NCI-H2081 treated with DMSO at 0.1 percent for 48 hours (cell line): ENCODE measurements at places on chromosomes 13 and 19.

DNA sequence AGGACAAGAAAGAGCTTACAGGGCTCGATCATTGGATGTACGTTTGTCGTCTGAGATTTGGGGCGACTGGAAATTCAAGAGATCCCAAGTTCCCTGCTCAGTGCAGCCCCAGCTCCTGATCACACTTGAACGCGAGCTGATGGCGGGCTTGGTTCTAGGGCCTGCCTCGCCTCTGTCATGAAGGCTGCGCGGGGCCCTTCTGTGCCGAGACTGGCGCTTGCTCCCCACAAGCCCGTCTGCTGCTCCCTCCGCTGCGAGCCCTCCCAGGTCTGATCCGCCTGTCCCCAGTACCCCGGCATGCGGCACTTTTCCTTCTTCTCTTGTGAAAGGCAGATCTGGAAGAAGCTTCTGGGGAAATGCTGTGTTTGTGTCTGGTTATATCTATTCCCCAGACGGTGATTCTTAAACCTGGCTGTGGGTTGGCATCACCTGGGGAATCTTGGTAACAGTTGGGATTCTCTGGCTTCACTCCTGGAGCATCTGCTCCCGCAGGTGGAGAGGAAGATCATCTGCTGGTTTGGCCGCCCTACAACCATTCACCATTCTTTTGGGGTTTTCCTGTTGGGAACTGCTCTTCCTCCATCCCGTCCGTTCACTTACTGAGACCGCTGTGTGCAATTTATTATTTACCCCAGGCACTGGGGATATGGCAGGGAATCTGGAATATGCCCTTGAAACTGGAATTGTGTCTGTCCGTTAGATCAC lies 43.6 kb downstream of the SIPA1L3 start:
- DNase-seq = no peak

GRCh38 chr19:7229735-7230134 lies 64.5 kb downstream of the INSR start:
- no peak for DNase-seq

DNA sequence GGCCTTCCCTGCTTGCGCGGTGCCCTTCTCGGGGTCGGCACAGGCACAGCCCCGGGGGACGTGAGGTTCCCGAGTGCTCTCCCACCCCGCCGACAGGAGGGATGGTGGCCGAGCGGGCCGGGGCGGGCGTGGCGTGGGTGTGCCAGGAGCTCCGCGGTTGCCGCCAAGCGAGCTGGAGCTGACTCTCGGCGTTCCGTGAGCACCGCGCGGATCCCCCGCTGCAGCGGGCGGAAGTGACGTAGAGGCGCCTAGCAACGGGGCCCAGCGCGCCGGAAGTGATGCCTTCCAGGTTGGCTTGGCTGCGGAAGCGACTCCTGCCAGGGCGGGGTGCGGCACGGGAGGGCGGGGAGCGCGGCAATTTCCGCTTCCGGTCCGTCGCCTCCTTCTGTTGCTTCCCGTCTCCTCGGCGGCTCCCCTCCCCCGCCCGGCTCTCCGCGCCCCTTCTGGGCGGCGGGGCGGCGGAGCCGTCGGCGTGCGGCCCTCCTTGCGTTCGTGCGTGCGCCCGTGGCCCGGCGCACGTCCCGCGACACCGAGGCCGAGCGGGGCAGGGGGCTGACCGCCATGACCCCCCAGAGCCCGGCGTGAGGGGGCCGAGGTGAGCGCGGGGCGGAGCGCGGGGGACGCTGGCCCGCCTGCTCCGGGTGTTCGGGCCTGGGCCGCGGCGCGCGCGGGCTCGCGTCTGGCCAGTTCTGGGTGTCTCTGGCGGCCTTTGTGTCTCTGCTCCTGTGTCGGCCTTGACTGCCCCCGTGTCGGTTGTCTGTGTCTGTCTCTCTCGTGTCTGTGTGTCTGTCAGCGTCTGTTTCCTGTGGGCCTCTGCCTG lies at the start of gene EPN1:
TSS of gene EPN1 (plus strand) at position 386 of the 820 bp plus-strand sequence. CDS start 3,402 bp downstream, outside the sequence.
- DNase-seq = peak; percentile 81

GRCh38 chr13:60689571-60689970 lies 292.6 kb downstream of the TDRD3 start:
- DNase-seq = no peak

DNA sequence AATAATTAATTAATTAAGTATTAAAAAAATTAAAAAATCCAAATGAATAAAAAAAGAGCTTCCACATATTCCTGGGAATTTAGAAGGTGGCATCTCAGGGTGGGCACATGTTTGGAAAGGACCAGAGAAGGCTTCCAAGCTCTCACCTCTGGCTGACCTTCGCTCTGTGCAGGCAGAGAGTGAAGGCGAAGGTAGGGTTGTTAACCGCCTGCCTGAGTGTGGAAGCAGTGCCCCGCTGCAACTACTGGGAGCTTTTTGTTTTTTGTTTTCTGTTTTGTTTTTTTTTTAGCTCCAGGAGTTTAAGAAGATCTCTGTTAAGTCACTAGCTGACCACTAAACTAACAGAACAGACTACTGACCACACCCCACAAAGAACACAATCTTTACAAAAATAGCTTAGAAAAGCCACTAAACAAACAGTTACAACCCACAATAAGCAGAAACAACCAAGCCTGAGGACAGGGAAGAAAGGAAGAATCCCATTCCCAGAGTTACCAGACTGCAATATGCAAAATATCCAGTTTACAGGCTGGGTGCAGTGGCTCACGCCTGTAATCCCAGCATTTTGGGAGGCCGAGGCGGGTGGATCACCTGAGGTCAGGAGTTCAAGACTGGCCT lies 11.4 kb downstream of the ZNF541 start:
- no peak for DNase-seq

DNA sequence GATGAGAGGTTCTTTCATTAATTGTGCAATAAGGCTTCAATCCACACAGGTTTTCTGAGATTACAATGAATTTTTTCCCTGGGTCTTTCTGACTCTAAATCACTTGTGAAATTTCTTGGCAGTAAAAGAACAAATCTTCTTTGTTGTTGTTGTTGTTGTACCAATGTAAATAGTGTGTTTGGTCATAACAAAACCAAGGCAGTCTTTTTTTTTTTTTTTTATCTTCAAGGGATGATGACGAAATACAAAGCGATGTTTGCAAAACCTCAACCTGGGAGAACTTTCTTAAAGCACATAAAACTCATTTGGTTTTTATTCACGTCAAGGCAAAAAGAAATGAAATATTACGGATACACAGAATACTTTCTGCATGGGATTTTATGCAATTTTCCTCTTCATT lies 462.0 kb downstream of the LIG4 start:
- DNase-seq = no peak

- DNase-seq = no peak
Measured at GRCh38 chr13:36516225-36516624, 83.9 kb downstream of the CCNA1 start.

DNA sequence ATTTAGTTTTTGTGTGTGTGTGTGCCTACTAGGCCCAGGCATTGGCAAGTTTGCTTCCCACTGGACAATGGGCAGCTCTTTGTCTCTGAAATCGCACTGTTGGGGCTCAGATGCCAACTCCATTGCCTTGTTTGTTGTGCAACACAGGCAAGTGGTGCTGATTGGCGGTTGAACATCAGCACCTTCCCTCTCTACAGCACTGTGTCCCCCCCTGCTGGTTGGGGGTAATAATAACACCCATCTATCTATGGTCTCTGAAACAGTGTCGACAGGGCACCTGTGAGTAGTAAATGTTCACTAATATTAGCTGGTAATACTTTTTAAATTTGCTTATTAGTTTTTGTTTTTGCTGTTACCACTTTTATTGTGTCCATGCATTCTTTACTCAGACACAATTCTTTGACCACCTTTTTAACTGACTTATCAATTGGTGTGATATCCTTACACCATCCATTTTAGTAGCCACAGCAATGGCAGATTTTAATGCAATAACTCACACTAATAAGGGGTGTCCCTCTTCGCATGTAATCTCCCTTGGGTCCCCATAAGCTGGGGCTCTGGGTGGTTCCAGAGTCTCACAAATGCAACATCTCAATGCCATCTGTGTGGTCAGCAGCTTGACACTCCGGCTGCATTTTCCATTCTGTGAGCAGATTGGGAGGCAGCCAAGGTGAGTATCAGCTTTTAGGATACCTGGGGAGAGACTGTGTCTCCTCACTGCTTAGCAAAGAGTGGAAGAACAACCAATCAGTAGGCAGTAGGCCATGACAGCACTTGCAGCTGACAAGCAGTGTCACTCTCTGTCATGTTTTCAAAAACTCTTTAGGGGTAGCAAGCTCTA lies 47.7 kb upstream of the UQCRFS1 start:
- DNase-seq = no peak

- no peak for DNase-seq
Measured at GRCh38 chr13:97802213-97802612, 151.3 kb upstream of the IPO5 start.

GRCh38 chr19:11091703-11092153 lies 2.5 kb downstream of the LDLR start:
- DNase-seq = no peak
